Left kidney (tissue), 8 donors: ENCODE measurements at places on chromosomes 12 and 14. TPM values are rescaled to one million over a fixed set of nuclear protein-coding genes. Genes with fewer than 3 reads are reported as not detected.

DNA sequence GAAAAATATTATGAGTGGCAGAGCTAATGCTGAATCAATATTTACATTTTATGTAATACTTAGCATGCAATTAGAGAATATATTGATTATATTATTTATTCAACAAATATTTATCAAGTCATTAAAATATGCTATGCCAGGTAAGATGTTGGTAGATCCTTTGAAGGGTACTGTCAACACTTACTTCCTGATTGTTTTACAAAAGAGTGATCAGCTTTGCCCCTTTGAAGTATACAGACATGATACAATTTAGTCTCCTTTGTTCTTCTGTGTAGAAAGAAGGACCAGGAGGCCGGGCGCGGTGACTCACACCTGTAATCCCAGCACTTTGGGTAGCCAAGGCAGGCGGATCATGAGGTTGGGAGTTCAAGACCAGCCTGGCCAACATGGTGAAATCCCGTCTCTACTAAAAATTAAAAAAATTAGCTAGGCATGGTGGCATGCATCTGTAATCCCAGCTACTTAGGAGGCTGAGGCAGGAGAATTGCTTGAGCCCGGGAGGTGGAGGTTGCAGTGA is 73.9 kb upstream of the IFNG-AS1 start:
- DNase-seq: no peak

DNA sequence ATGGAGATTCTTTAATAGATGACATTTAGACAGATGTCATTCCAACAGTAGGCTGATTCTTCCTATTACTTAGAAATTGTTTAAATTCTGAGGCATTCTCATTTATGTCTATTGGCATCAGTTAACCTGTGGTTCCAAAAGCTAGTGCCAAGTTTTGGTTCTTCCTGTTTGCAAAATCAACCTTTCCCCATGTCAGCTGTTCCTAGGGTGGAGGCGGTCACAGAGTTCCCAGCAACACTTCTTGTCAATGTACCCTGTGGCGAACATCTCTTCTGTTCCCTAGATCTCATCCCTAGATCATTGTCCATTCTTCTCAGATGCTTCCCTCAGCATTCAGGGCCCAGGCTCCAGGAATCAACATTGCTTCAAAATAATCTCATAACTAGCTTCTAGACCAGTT is 140.9 kb downstream of the PHLDA1 start:
- no peak for DNase-seq

GRCh38 chr12:110012137-110012536 is 12.9 kb downstream of the ANKRD13A start:
- no peak for DNase-seq

DNA sequence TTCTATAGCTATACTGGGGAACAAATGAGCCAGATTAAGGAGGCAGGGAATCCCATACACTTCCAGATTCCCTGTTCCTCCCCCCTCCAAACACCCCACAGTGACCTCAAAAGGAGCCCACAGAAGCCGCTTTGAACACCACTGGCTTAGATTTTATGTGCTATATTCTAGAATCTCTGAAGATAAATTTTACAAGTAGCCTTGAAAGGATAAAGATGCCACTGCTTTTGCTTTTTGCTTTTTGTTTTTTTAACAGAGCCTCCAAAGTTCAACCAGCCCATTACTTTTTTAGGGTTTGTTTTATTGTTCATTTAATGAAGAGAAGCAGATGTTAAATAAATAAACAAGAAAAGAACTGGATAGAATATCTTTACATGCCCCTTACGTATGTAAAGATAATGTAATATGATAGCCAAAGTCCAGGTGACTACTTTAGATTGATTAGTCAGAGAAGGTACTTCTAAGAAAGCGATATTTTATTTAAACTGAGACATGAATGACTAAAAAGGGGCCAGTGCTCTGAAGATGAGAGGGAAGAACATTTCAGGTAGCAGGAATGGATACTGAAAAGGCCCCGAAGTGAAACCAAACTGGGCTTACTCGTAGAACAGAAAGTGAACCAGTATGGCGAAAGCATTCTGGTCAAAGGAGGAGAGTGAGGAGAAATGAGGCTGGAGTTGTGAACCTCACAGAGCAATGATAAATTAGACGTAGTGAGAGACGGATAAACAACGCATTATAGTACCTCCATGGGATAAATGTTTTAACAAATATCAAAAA is 44.6 kb downstream of the DUSP6 start:
- DNase-seq: no peak

GRCh38 chr12:44817687-44818086 is 58.4 kb downstream of the NELL2 start:
- DNase-seq: no peak

DNA sequence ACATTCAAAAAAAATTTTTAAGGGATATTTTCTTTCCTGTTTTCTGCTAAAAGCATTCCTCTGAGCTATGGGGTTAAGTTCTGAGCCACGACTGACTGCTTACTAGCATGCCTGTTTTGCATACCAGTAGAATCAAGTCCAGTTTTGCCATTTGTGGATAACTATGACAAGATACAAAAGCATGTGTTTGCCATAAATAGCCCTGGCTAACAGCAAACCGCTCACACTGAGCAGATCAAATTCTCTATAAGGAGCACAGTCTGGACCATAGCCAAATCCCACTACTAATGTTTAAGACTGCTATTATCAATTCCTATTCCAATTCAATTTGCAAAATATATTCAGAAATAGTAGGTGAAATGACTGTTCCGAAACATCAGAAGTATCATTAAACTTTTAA is 3.2 kb downstream of the CFL2 start:
- no peak for DNase-seq

- no peak for DNase-seq
These were observed 52.6 kb upstream of the OTX2 start for GRCh38 chr14:56862836-56863235.

GRCh38 chr14:22920697-22921096 is 1.7 kb upstream of the RBM23 start:
- DNase-seq: no peak

DNA sequence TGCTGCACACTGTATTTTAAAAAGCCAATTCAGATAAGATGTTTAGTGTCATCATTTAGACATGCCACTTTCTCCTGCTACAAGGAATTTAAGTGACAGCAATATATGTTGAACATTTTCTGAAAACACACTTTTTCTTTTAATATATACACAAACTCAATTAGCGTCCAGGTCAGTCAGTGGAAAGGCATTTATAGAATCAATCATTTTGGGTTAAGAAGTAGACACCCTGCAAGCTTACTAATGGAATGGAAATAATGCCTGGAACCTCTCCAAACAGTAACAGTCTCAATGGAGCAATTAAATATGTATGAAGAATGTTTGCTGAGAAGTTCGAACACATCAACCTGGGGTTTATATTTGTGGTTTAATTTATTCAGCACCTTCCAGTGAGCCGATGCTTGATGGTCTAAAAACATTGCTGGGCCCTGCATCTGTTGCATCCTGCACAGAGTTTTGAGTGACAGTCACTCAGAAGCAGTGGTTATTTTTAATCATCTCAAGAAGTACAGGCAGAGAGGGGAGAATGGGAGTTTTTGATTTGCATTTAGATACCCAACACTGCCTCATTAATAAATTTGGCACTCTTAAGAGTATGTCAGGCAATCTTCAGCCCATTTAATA is 410.7 kb downstream of the TMEM117 start:
- no peak for DNase-seq

- DNase-seq: no peak
These were observed 3.4 kb downstream of the CDK2AP1 start for GRCh38 chr12:123267991-123268843.

- DNase-seq: peak; percentile 34
These were observed 66.3 kb downstream of the RBM19 start for GRCh38 chr12:113899561-113900471.

DNA sequence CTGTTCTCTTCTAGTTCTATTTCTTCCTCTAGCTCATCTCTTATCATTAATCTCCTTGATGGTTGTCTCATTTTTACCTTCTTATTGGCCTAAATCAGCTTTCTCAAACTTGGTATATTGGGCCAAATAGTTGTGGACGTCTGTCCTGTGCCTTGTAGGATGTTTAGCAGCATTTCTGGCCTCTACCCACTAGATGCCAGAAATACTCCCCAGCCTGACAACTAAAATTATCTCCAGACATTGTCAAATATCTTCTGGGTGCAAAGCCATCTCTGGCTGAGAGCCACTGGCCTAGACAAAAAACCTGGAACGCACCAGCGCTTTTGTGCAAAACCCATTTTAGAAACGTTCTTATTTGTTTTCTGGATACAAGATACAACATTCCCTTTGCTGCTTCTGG is 38.8 kb upstream of the LRRC10 start:
- no peak for DNase-seq

DNA sequence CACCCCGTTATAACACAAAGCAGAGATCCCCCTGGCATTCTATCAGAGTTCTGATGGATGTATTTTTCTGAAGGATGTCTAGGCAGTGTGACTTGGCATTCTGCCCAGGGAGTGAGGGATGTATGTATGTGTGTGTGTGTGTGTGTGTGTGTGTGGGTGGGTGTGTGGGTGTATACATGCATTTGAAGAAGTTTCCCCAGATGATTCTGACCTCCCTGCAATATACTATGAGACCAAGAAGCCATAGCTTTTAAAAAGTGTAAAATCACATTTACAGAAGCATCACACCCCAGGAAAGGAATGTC is 59.7 kb upstream of the NAP1L1 start:
- DNase-seq: no peak

- no peak for DNase-seq
These were observed 198.9 kb upstream of the CAND1 start for GRCh38 chr12:67070307-67070600.

- no peak for DNase-seq
These were observed 99.1 kb upstream of the CCND2 start for GRCh38 chr12:4174417-4174816.

DNA sequence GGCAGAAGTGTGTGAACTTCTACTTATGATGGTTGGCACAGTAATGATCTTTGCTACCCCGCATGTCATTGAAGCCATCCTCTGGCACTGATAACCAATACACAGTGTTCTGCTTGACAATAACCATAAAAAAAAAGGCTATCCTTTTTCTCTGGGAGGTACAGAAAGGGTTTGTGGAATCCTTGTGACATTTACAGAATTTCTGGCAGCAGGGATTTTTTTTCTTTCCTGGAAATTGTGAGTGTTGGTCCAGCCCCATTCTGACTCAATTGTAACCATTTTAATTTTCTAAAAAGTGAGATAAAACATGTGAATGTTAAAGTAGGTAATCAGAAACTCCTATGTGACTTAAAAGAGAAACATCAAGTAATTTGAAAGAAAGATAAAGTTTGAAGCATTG is 943.8 kb downstream of the TMTC2 start:
- no peak for DNase-seq

- DNase-seq: peak; percentile 35
These were observed 32.9 kb downstream of the MVK start for GRCh38 chr12:109606320-109607028.

- DNase-seq: no peak
These were observed 16.7 kb upstream of the E2F7 start for GRCh38 chr12:77082021-77082420.

DNA sequence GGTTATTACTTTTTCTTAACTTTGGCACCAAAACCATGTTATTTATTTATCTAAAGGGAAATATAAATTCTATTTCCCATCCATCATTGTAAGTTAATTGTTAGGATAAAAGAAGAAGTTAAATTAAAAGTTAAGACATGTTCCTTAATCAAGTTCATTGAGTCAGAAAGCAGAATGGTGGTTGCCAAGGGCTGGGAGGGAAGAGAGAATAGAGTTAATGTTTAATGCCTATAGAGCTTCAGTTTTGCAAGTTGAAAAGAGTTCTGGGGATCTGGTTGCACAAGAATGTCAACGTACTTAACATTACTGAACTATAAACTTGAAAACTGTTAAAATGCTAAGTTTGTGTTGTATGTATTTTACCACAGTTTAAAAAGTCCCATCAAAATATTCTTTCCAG is 63.2 kb upstream of the NR2C1 start:
- no peak for DNase-seq

GRCh38 chr12:84502907-84503787 is 409.5 kb downstream of the SLC6A15 start:
- peak; percentile 38 for DNase-seq

GRCh38 chr12:130335517-130336392 is 1.9 kb upstream of the PIWIL1 start:
- DNase-seq: peak; percentile 73

GRCh38 chr12:80776706-80777105 is 60.0 kb downstream of the MYF5 start:
- DNase-seq: no peak

The NAV3 gene
- polyA plus RNA-seq: 11.4 TPM

The CPNE6 gene
- polyA plus RNA-seq: 0.18 TPM

The HOXC4 gene
- 55.5 TPM for polyA plus RNA-seq

The SIRT4 gene
- polyA plus RNA-seq: 3.3 TPM

The RHEBL1 gene
- polyA plus RNA-seq: 1.8 TPM

The NDRG2 gene
- polyA plus RNA-seq: 175 TPM

The C2CD5 gene
- 110 TPM for polyA plus RNA-seq

The A2M gene
- 218 TPM for polyA plus RNA-seq
